Activated CD4-positive, alpha-beta memory T cell treated with anti-CD3 and anti-CD28 coated beads for 36 hours (primary cell): ENCODE measurements at places on chromosomes 16 and 17. TPM values are rescaled to one million over a fixed set of nuclear protein-coding genes. Genes with fewer than 3 reads are reported as not detected.

EPN3 gene
- total RNA-seq, result not detected

TPSD1 gene
- total RNA-seq, result not detected

- DNase-seq, result no peak
Measured at GRCh38 chr17:34400301-34400931, 37.4 kb upstream of the CCL1 start.

- peak; percentile 98 for DNase-seq
Measured at GRCh38 chr17:18158022-18158600, 25.5 kb upstream of the ALKBH5 start.

DNA sequence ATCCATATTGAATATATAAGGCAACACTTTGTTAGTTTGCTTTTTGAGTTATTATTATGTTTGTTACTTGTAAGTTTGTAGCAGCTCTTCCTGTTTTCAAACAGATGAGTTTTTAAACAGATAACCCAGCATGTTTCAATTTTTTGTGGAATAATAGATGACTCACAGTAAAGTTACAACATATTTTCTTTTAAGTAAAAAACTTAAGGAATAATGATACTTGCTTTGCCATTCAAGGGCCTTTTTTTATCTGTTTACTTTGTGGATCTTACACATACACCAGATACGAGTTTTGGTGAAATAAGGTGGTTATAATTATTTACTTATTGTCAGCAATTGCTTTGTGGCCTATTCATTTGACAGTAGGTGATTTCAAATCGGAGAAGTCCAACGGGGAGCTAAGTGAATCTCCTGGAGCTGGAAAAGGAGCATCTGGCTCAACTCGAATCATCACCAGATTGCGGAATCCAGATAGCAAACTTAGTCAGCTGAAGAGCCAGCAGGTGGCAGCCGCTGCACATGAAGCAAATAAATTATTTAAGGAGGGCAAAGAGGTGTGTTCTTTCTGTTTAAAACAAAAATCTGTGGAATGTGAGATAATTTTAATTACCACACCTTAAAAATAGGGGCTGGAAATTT is 66.3 kb downstream of the BPTF start:
- DNase-seq, result no peak
